ENCODE measurements at places on chromosomes 11 and 22. TPM values are rescaled to one million over a fixed set of nuclear protein-coding genes. Genes with fewer than 3 reads are reported as not detected.

GRCh38 chr11:114134870-114135269 lies 75.4 kb downstream of the ZBTB16 start:
- ATAC-seq = no peak

DNA sequence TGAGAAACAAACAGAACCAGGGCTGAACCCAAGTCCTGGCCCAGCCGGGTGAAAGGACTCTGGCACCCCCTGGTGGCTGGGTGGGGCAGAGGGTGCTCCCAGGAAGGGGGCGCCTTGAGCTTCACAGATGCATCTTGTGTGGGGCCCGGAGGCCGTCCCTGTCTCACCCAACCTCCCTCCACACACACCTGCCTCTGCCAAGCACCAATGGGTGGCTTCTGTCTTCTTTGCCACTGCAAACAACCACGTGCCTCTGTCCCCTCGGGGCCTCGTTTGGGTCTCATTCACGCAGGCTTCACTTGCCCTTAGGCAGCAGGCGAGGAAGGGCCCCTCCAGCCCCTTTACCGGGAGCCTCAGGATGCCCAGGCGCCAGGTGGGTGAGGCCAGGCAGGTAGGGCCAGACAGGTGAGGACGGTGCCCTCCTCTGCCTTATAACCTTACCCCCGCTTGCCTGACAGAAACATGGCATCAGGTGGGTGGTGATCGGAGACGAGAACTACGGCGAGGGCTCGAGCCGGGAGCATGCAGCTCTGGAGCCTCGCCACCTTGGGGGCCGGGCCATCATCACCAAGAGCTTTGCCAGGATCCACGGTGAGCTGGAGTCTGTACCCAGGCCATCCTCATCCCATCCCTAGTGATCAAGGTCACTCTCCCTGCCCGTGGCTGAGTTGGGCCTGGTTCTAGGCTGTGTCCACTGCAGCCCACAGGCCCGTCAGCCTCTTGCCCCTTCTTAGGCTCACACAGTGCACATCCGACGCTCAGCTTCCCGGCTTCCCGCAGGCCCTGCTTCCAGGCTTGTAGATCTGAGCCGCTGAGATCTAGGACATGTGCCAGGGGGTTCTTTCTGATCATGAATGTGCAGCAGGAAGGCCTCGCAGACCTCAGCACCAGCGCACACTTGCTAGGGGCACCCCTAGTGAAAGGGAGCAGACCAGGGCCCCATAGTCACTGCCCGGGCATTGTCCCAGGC lies 17.2 kb downstream of the POLR3H start:
- peak; percentile 35 for ATAC-seq

KCNQ1OT1 gene
- 0.60 TPM for total RNA-seq

DNA sequence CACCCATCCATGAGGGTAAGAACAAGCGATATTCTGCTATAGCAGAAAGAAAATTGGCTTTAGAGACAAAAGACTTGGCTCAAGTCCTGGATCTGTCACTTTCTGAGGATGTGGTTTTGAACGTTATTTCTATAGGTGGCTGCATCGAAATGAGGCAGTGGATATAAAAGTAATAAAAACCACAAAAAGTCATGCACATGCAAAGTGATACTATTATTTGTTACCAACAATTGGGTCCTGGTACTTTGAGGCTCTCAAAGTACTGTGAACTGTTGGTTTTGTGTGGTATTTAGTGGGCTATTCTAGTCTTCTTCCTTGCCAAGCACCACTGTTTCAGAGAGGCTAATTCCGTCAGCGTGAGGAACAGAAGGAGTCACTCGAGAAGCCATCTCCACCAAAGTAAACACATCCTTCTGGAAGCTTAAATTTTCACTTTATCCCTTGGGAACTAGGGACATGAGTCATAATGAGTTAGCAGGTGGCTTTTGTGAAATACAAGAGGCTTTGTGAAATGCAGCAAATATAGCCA lies 13.1 kb downstream of the UBASH3B start:
- no peak for ATAC-seq

GRCh38 chr11:46346886-46347636 lies at the start of gene DGKZ:
TSS of gene DGKZ (plus strand) at chr11:46347463. CDS start at chr11:46347660, 197 bp downstream.
- ATAC-seq = peak; percentile 88

GRCh38 chr11:119100246-119100970 lies 1.2 kb downstream of the DPAGT1 start:
- no peak for ATAC-seq

GRCh38 chr22:20885557-20886323 lies 26.9 kb downstream of the SNAP29 start:
- peak; percentile 89 for ATAC-seq

GRCh38 chr11:76615950-76616349 lies 54.6 kb downstream of the LRRC32 start:
- peak; percentile 75 for ATAC-seq

- ATAC-seq = no peak
These were observed 192.1 kb downstream of the MN1 start for GRCh38 chr22:27609451-27609888.

KCNK4 gene
- not detected for total RNA-seq

GRAMD1B gene
- 1.4 TPM for total RNA-seq

DNA sequence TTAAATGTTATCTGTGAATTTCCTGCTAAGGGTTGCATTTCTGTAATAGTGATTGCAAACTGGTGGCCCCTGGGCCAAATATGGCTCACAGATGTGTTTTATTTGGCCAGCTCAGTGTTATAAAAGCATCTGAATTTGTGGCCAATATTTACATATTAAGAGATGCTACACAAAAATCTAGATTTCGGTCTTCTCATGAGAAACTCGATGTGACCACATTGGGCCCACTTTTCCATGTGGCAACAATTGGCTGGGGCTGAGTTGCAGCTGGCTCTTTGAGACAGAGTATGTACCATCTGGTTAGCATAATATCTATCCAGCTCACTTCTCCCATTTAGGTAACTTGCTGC lies 244.5 kb upstream of the POU2AF2 start:
- no peak for ATAC-seq

DNA sequence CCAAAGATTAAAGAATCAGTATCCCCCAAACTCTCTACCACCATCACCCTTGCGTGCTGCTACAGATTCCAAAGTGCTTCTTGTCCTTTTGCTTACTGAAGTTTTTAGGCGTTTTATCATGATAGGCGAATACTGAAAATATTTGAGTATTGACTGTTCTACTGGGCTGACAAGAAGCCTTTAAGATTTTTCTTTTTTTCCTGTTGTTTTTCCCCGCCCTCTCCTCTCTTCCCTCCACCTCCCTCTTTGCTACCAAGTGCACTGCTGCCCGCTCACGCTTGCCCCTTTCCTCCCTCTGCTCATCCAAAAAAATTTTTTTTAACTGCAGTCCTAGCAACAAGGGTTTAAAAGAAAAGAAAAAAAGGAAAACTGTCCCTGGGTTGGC lies 679 bp downstream of the SPCS2 start:
- ATAC-seq = no peak

CRYAB gene
- 19.6 TPM for total RNA-seq

GRCh38 chr11:15793043-15793996 lies 563.0 kb downstream of the SOX6 start:
- ATAC-seq = peak; percentile 52

GRCh38 chr11:92131289-92131865 lies 93.2 kb upstream of the FAT3 start:
- no peak for ATAC-seq

DNA sequence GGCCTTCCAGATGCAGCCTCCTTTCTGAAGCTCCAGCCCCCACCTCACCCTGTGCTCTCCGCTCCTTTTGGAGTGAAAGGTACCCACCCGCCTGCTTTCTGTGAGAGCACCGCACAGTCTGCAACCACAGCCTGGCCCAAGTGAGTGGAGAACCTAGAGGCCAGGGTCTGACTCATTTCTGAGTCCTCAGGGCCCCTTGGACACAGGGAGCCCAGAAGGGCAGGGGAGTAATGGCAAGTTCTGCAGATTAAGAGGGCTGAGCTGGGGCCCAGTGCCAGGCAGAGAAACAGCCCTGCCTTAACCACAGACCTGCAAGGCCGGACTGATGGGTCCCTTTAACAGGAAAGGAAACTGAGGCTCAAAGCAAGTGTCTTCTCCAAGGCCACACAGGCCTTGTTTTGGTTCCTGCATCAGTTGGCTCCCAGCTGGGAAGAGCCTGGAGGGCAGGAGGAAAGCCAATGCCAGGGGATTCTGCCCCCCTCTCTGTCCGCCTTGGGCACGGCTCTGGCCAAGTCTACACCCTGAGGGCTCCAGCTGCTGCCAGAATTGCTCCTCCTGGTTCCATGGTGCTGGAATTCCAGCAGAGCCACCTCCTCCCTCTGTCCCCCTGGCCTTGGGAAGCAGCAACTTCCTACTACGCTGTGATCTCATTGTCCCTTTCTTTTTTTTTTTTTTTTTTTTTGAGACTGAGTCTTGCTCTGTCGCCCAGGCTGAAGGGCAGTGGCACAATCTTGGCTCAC lies 55.1 kb downstream of the CYTH4 start:
- no peak for ATAC-seq

DNA sequence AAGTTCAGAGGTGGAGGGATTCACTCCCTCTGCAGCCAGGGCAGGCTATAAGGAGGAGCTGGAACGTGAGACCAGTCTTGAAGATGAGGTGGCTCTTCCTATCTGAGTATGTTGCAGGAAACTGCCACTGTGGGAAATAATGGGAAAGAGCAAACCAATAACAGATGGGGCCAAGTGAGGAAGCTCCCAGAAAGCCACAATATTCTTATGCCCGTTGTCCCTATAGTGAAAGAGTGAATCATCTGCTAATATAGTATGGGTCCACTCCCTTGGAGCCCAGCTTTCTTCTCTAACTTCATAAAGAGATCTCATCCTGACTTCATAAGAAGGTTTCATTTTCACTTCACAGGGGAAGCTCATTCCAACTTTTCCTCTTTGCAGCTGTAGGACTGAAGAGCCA lies 206.4 kb downstream of the BLID start:
- ATAC-seq = no peak

DNA sequence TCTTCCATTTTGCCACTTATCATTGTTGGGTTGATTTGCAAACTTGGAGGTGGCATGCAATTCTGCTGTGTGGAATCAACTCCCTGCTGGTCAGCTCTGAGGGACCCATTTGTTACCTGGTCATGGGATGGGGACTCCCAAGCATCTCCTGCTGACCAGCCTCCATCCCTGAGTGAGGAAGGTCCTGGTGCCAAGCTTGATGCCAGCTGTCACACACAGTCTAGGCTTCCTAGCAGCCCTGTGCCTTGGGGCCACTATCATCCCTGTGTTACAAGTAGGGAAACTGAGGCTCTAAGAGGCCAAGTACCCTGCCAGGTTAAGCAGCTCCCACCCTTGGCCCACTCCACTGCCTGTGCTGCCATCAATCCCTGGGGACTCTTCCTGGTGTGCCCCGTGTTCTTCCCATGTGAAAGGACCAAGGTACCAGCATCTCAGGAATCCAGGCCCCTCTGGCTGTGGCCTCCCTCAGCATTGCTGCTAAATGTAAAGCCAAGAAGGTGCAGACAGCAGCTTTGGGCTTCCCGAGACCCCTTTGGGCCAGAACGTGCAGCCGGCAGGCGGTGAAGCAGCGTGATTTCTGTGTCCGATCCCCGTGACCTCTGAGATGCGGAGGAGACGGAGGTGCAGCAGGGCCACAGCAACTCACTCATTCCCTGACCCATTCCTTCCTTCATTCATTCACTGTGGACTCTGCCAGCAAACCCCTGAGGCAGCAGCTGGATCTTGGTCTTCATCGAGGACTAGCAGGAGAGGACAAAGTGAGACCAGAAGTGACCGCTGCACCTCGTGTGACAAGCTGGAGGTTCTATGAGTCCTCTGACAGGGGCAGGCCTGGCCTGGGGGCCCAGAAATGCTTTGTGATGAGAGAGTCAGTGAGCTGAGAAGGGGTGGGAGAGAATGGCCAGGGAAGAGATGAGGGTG lies 49.7 kb downstream of the MYEOV start:
- ATAC-seq = no peak

GRCh38 chr11:27626269-27626937 lies 73.9 kb downstream of the BDNF start:
- no peak for ATAC-seq

DNA sequence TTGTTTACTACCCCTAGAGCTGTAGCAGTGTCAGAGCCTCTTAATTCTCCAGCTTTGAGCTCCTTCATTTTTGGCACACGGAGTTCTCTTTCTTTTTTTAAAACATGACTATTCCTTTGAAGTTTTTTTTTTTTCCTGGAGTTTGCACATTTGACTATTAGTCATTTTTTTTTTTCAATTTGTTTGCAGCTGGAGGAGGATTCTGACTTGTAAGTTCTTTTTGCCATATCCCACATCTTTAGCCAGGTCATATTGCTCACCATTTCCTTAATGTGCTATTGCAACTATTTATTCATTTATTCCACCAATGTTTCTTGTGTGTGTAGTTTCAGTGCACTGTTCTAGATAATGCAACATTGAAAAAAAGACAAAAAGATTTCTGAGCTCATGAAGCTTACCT lies 166.3 kb upstream of the ARHGAP20 start:
- ATAC-seq = no peak

OR51E2 gene
- total RNA-seq = not detected

ZNF214 gene
- 0.88 TPM for total RNA-seq

MYOD1 gene
- not detected for total RNA-seq

DNA sequence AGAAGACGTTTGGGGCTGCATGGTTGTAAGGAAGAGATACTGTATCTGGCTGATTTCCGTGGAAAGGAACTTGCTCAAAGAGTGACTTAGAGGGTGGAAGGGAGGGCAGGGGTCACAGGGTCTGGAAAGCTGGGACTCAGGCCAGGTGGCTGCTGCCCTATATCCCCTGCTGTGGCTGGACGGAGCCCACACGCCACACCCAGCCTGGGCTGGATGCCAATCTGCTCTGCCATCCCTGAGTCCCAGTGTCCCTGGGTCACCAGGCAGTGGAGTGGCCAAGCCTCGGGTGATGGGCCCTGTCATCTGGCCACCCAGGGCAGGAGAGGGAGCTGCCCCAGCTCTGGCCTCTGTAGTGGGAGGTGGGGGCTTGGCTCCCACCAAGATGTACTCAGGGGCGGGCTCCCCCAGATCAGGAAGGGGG lies 26.5 kb upstream of the KRTAP5-7 start:
- peak; percentile 22 for ATAC-seq

DNA sequence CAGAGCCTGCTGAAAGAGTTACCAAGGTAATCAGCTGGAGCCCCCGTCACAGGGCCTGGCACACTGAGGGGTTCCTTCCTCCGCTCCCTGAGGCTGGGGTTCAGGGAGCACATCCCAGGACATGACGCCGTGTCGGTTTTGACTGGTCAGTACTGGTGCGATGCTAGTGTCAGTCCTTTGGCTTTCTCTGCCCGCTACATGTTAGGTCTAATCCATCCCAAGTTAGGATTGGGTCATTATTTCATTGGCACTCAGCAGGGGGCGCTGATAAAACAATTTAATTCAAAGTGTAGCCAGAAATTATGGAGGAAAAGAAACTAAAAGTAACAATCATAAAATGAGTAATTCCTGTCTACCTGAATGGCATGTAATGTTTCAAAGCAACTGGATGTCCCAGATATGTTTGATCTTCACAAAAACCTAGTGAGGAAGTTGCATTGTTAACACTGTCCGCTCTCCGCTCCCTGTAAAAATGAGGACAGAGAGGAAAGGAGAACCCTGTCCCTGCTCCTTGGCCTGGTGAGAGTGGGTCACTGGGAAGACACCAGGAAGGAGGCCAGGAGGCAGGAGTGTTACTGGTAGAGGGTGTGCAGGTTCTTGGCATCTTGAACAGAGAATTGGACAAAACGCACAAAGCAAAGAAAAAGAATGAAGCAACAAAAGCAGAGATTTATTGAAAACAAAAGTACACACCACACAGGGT lies 27.1 kb downstream of the TSKU start:
- peak; percentile 39 for ATAC-seq

GRCh38 chr11:61553373-61554171 lies 27.3 kb downstream of the SYT7 start:
- no peak for ATAC-seq

GRCh38 chr22:23404689-23405365 lies 175.3 kb downstream of the IGLL1 start:
- ATAC-seq = no peak

OMP gene
- total RNA-seq = not detected

Measured in esophagus mucosa (tissue), 1 donor.